Astrocyte of the spinal cord (primary cell): ENCODE measurements at places on chromosomes 3 and 15.

GRCh38 chr15:39447881-39448280, 133.0 kb upstream of the THBS1 start:
- DNase-seq: no peak

GRCh38 chr3:5016211-5017161, 37.2 kb downstream of the BHLHE40 start:
- DNase-seq: peak; percentile 36

GRCh38 chr3:23252122-23252521, 49.0 kb downstream of the UBE2E2 start:
- DNase-seq: no peak

- DNase-seq: no peak
These were observed 16.4 kb upstream of the KLHL24 start for GRCh38 chr3:183619010-183619409.

- DNase-seq: peak; percentile 97
These were observed 52.2 kb downstream of the TP53BP1 start for GRCh38 chr15:43440721-43441281.

GRCh38 chr3:28151608-28152228, 89.7 kb upstream of the CMC1 start:
- DNase-seq: no peak

- DNase-seq: no peak
These were observed 15.2 kb upstream of the PIK3R4 start for GRCh38 chr3:130761730-130762311.

GRCh38 chr3:111548756-111549155, 6.8 kb downstream of the CD96 start:
- DNase-seq: no peak

GRCh38 chr3:141373768-141374526, 5.6 kb downstream of the ZBTB38 start:
- DNase-seq: peak; percentile 32

DNA sequence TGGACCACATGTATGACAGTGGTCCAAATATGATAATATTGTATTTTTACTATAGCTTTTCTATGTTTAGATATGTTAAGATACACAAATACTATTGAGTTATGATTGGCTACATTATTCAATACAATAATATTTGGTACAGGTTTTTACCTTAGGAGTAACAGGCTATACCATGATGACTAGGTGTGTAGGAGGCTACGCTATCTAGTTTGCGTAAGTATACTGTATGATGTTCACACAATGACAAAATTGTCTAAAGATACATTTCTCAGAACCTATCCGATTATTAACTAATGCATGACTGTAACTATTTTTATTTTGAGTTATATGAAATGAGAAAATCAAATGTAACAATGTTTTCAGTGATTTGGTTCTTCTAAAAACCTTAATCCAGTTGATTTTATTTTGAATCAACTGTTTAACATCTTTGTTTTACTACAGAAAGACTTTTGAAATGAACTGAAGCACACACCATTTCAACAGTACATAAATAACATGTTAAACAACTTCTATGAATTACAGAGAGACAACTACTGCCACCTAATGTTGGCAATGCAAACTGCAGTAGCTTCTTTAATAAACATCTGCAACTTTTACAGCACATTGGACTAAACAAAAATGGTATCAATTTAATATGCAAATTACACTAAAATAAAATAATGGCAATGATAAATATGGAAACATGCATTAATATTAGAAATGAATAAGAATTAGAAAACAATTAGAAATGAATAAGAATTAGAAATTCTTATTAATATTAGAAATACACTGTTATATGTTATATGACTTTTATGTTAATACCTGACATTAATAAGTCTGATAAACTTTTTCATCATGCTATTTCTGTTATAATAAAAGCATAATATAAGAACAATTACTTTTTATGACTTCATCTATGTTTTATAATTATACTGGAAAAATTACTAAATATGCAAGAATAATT, 255.7 kb downstream of the MBNL1 start:
- peak; percentile 66 for DNase-seq

- DNase-seq: no peak
These were observed 244.4 kb downstream of the SOX2 start for GRCh38 chr3:181956122-181956521.

GRCh38 chr3:157087780-157088600, 72.0 kb downstream of the CCNL1 start:
- DNase-seq: no peak
